ENCODE measurements at places on chromosomes 3 and 15. TPM values are rescaled to one million over a fixed set of nuclear protein-coding genes. Genes with fewer than 3 reads are reported as not detected.

GRCh38 chr3:188217011-188217463 lies 63.1 kb downstream of the LPP start:
- H3K36me3 ChIP-seq, result no peaks in the 10 kb centered on the region
- no peak overlapping the region for H3K27ac ChIP-seq
- no peak for DNase-seq
- no peaks in the 10 kb centered on the region for H3K27me3 ChIP-seq

DNA sequence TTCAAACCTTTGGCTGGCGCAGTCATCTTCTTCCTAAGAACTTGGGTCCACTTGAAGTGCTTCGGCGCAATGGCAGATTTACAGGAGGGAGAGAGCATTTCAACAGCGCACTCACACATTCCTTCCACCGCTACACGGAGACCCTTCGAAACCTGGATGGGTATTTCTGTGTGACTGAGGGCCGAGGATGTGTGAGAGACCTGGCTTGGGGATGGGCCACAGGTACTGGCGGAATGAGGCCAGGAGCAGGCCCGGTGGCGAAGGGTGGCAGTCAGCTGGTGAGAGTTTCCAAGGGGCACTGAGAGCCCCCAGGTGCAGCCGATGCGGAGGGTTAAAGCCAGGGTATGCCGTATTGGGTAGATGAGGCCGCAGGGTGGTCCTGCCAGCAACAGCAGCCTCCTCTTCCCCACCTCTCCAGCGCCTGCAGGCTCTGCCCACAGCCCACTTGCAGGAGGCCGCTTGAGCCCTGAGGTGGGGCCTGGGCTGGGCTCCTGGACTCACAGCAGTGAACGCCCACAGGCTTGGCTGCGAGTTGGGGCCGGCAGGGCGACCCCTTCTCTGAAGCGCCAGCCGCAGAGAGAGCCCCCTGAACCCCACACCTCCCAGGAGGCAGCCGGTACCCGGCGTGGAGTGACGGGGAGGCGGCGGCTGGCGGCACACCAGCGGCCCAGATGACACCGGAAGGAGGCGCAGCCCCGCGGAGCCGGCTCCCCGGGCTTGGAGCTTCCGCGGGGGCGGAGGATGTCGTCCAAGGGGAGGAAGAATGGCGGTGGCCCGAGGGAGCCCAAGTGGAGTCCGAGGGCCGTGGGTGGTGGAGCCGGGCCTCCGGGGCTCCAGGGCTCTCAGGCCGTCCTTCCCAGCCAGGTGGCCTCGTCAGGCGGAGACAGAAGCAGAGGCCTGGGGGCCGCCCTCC lies 166.5 kb downstream of the NSMCE3 start:
- no peak overlapping the region for H3K27ac ChIP-seq
- no peaks in the 10 kb centered on the region for H3K4me1 ChIP-seq

DNA sequence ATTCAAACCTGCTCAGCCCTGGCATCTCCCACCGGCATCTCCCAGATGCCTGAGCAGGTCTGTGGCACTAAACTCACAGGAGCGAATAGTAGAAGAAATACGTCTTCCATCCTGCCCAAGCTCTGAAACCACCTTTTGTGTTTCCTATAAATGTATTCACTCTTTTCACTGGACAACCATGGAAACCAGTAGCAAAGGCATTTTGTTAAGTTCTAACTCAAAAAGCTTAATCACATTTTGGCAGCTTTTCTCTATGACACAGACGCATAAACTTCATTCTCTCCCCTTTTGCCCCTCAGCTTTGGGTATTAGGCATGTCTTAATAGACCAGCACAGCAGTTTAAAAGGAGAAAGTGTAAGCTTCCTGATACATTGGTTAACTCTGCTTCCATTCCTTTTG lies 24.5 kb upstream of the ARNT2 start:
- no peaks in the 10 kb centered on the region for H3K27me3 ChIP-seq
- H3K36me3 ChIP-seq, result no peaks in the 10 kb centered on the region
- no peak overlapping the region for H3K27ac ChIP-seq
- H3K4me1 ChIP-seq, result no peaks in the 10 kb centered on the region
- no peak for DNase-seq

- H3K36me3 ChIP-seq, result no peaks in the 10 kb centered on the region
- DNase-seq, result no peak
- no peaks in the 10 kb centered on the region for H3K27me3 ChIP-seq
Measured at GRCh38 chr3:144032531-144033239, 61.1 kb downstream of the DIPK2A start.

GRCh38 chr3:50345586-50346234 lies at the start of gene ZMYND10:
ZMYND10 (minus strand) TSS chr3:50345732; CDS start chr3:50345579, 153 bp downstream.
- H3K4me3 ChIP-seq, result no peak within 1 kb of the TSS
- peaks cover 15% of the 10 kb centered on the region for H3K36me3 ChIP-seq
- H3K27me3 ChIP-seq, result no peaks in the 10 kb centered on the region
- DNase-seq, result peak; percentile 72

- H3K36me3 ChIP-seq, result no peaks in the 10 kb centered on the region
- no peaks in the 10 kb centered on the region for H3K4me1 ChIP-seq
- H3K27ac ChIP-seq, result no peak overlapping the region
Measured at GRCh38 chr3:170689893-170690660, 104.2 kb upstream of the SLC7A14 start.

GRCh38 chr3:21533002-21533401 lies 218.0 kb downstream of the ZNF385D start:
- no peaks in the 10 kb centered on the region for H3K36me3 ChIP-seq
- no peaks in the 10 kb centered on the region for H3K27me3 ChIP-seq
- H3K4me1 ChIP-seq, result no peaks in the 10 kb centered on the region
- no peak for DNase-seq

DNA sequence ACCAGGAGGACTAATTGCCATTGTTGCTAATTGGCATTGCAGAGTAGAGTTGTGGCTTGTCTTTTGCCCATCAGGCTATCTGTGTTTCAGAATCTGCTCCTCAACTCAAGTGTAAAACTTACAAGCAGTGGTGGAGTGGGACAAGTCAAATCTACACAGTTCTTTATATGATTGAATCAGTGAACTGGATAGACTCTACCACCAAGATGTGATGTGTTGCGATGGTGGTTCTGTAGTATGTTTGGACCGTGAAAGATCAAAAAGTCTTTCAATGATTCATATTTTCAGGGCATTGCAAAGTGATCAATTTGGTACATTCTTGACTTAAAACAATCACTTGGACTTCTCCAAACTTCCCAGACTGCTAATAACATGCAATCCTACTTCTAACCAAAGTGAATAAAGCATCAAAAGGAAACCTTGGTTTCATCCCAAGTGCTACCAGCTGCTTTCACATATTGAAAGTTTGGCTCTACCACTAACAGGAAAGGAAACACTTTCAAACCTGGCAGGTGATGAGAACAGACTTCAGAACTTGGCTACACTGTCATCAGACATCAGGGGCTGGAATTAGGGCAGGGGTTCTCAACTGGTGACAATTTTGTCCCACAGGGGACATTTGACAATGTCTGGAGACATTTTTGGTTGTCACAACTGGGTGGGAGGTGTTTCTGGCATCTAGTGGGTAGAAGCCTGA lies 844.7 kb upstream of the CFAP20DC start:
- H3K4me3 ChIP-seq, result no peak overlapping the region
- no peak for DNase-seq
- no peaks in the 10 kb centered on the region for H3K36me3 ChIP-seq
- no peak overlapping the region for H3K27ac ChIP-seq
- no peaks in the 10 kb centered on the region for H3K4me1 ChIP-seq

DNA sequence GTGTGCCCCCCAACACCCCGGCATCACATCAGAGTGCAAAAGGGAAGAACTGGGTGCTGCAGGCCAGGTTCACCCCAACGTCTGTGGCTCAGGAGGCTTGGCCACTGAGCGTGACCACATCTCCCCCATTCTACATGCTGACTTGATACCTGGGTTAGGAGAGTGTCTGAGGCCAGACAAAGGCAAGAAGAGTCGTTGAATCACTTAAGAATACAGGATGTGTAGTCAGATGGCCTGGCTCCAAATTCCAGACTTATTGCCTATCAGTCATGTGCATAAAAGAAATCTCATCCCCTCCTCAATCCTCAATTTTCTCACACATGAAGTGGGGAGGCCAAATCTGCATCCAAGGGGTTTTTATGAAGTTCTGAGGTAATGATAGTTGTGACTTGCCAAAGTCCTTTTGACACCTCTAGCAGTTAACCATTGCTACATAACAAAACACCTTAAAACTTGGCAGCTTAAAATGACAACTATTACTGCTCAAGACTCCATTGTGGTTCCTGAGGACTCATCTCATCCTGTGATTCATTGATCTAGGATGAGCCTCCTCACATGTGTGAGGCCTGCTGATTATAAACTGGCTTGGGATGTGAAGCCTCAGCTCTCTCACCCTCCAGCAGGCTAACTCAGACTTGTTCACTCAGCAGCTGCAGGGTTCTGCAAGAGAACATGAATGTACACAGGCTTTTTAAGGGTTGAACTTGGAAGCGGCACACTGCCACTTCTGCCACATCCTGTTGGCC lies 138.8 kb upstream of the TLE3 start:
- H3K4me3 ChIP-seq, result no peak overlapping the region
- no peaks in the 10 kb centered on the region for H3K36me3 ChIP-seq
- no peak overlapping the region for H3K27ac ChIP-seq
- H3K27me3 ChIP-seq, result no peaks in the 10 kb centered on the region
- DNase-seq, result no peak
- H3K4me1 ChIP-seq, result no peaks in the 10 kb centered on the region

Gene HIGD2B
- total RNA-seq, result 0.41 TPM

Gene SLC4A7
- 98.5 TPM for total RNA-seq

Gene TNIK
- total RNA-seq, result 93.5 TPM

Gene FBXL22
- 2.2 TPM for total RNA-seq

Gene UBA5
- total RNA-seq, result 33.7 TPM

Gene FAM81A
- total RNA-seq, result not detected

Gene ASTE1
- total RNA-seq, result 28.1 TPM
